ENCODE measurements at places on chromosomes 4 and X.

- no peak for DNase-seq
Measured at GRCh38 chr4:54708339-54709279, 50.9 kb downstream of the KIT start.

- DNase-seq: no peak
Measured at GRCh38 chr4:52093466-52093865, 42.4 kb downstream of the SPATA18 start.

DNA sequence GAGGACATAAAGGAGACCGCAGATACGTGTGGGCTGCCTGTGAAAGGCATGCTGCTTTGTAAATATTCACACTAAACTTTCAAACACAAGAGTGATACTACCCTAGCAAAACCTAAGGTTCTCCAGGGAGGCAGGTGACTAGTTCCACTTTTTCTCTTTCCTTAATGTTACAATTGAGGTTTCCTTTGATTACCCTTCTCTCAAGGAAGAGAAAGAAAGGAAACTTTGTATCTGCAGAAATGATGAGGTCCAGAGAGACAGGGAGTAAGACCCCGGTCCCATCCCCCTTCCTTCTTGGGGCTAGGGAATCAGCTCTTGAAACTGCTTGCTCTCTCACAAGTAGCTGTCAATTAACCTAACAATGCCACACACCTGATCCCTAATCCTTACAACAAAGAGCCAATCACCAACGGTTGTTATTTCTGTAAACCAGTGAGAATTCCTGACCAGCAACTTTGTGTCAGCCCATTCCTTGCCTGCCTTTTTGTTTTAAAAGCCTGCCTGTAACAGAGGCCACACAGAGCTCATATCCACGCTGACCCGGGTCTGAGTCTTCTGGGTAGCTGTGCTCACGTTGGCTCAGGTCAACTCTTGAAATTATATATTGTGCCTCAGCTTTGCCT is 754.8 kb upstream of the FRG1 start:
- no peak for DNase-seq

- no peak for DNase-seq
Measured at GRCh38 chr4:113636438-113636818, 125.1 kb downstream of the CAMK2D start.

- no peak for DNase-seq
Measured at GRCh38 chrX:49934148-49934547, 11.8 kb downstream of the CLCN5 start.

All from activated T-helper 1 cell treated with anti-CD3 and anti-CD28 coated beads, Interleukin-2, amount 50 U/mL, for 16 hours (primary cell).